ENCODE measurements at places on chromosomes 6 and 20. TPM values are rescaled to one million over a fixed set of nuclear protein-coding genes. Genes with fewer than 3 reads are reported as not detected.

PXDC1 gene
- total RNA-seq = 28.4 TPM

HLA-DRB1 gene
- total RNA-seq = 122 TPM

ADGRB3 gene
- 1.5 TPM for total RNA-seq

MAS1 gene
- total RNA-seq = 0.06 TPM

UCKL1 gene
- 47.0 TPM for total RNA-seq

CLPSL1 gene
- total RNA-seq = not detected

BMP6 gene
- 4.6 TPM for total RNA-seq

CCR6 gene
- total RNA-seq = not detected

TLDC2 gene
- total RNA-seq = not detected

TSPO2 gene
- not detected for total RNA-seq

LST1 gene
- total RNA-seq = 13.7 TPM

CAGE1 gene
- total RNA-seq = not detected

HLA-DMB gene
- 8.5 TPM for total RNA-seq

PLCG1 gene
- total RNA-seq = 57.4 TPM
